Nucleus accumbens (tissue), 56 donors: ENCODE measurements at places on chromosomes 5 and 9.

DNA sequence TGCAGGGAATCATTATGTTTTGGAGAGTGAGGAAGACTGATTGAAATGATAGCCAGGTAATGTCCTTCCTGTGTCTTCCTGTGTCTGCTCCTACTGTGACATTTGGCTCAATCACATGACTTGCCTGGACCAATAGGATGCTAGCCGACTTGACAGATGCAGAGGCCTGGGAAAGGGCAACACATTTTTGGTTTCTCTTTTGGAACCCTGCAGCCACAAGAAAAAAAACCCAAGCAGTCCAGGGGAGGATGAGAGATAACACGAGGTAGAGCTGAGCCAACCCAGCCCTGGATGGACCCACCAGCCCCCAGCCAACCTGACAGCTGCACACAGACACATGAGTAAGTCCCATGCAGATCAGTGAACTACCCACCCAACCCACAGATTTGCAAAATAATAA, 256.1 kb upstream of the SMARCA2 start:
- no peak for DNase-seq

- no peak for DNase-seq
Measured at GRCh38 chr9:121059998-121060636, 10.0 kb upstream of the C5 start.

DNA sequence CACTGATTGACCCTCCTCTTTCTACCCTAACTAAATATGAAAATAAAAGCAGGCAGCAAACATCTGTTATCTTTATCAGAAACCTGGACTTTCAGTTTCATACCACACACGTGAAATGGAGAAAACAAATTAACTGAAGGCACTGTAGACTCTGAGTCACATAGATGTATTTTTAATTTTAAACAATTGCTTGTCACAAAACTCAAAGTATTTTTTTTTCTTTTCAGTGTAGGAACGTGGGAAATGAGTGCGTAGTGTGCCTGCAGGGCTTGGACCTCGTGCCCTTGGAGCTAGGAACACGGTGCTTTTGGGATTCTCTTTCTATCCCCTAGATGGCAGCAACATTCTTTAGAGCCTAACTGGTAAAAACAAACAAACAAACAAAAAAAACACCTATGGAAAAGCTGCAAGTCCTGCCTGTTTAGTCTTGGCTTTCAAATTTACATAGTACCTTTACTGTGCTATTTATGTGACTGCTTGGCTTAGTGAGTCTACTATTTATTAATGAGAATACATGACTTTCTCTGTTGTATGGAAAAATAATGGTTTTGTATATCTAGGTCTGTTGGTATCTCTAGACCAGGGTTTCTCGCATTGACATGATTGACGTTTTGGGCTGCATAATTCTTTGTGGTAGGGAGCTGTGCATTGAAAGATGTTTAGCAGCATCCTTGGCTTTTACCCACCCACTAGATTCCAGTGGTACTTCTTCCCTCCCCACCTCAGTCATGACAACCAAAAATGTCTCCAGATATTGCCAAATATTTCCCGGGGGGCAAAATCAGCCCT, 16.8 kb upstream of the ACTBL2 start:
- DNase-seq = no peak

DNA sequence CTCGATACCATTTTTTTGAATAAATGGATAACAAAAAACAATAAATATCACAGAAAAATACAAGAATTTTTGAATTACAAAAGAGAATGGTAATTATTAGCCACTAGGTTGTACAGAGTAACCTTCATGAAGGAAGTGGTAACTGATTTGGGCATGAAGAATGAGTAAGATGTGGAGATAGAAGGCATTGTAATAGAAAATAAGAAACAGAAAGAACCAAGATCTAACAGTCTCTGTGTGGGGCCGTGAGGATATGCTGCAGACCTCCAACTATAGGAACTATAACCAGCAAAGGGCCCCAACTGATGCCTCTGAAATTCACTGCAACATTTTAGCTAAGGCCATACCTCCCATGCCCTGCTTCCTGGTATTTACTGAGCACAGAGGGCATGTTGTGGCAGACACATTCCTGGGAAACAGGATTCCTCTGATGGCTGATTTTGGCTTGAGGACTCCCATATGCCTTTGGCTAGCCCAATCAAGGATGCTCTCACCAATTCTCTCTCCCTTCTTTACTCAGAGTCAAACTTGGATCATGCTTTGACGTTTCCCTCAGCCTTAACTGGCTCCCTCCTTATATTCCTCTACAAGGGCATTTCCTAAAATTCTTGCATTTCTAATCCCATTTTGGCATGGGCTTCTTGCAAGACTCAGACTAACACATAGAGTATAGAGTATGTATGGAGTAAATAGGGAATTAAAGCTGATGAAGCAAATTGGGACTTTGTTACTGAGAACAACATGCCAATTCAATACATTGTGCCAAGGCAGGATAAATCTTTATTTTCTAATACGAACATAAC, 208.9 kb downstream of the PDE4D start:
- no peak for DNase-seq

DNA sequence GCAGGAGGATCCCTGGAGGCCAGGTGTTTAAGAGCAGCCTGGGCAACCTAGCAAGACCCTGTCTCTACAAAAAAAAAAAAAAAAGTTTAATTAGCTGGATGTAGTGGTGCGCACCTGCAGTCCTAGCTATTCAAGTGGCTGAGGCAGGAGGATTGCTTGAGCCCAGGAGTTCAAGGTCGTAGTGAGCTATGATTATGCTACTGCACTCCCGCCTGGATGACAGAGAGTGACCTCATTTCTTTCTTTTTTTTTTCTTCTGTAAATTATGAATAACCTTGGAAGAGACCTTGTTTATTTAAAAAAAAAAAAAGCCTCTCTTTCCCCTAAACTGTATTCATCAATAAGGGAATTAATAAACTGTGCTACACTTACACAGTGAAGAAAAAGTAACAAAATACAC, 43.6 kb upstream of the SLC30A5 start:
- no peak for DNase-seq

DNA sequence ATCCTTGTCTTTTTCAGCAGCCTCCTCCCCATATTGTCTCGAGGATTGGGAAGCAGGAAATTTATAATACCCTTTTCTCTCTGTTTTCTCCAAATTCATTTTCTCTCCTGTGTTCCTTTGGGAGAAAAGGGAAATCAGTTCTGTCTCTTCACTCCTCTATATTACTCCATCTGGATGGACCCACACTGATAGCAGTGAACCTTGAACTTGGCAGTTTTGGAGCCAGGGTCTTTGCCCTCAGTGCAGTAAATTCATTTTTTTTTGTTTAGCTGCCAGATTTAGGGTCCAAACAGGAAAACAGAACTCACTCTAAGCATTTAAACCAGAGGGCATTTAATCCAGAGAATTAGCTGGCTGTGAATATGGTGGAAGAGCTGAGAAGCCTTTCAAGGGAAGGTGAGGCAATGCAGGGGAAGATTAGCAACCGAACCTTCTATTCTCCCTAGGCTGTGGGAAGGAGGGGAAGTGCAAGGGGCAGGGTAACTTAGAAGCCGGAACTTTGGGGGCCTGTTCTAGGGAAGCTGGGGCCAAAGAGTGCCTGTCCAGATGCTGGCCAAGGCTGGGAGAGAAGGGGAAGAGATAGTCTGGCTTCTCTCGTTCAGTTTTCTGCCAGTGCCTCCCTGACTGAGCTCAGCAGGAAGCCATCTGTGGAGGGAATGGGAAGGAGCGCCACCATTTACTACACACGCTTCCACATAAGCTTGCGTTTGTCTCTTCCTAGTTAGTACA, 16.3 kb upstream of the NPR2 start:
- DNase-seq = no peak

DNA sequence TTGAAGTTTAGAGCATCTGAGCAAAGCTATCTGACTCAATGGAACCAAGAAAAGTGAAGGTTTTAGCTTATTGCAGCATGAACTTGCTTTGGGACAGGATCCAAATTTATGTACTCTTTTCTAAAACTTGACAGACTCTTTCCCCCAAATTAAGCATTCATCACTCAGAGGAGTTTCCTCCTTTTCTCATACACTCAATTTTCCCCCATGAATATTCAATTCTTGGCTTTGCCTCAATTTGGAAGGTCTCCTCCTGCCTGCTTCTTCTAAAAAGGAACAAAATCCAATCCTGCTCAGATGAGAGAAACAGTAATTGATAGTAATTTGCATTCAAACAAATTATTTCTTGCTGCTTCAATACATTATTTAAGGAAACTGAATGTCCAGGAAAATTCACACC, 5.0 kb downstream of the ACTL7A start:
- DNase-seq = no peak

GRCh38 chr5:38008198-38008597, 168.4 kb upstream of the GDNF start:
- no peak for DNase-seq

DNA sequence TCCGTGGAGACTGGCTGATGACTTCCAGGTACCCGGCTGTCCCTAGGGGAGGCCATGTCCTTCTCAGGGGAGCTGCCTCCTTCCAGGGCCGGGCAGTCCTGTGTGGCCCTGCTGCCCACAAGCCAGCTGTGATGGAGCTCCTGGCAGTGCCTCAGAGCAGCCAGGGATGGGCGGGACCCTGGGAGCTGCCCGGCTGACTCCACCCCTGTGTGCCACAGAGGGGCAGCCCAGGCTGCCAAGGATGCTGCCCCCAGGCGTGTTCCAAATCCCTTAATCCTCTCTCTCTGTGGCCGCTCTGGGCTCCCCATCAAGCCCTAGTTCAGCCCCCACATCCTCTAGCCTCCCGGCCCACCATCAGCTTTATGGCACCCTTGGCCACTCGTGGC, 7.0 kb upstream of the SCGB3A1 start:
- DNase-seq = no peak

DNA sequence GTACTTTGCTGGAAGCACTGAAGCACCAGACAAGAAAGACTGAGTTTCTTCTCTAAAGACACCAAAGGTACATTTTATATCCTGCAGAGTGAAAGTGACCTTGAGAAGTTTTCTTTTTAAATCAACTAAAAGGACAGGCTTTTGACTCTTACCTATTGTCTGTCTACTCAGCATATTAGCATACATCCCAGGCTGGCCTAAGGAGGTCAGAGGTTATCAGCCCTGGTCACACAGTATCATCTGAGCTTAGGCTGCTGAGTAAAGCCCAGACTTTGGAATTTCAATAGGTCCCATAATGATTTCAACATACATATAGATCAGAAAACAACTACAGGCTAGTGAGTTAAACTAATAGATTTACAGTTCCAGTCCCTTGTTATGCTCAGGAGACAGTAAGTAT, 10.1 kb upstream of the CDH9 start:
- DNase-seq = no peak
